Activated CD4-positive, CD25-positive, alpha-beta regulatory T cell treated with anti-CD3 and anti-CD28 coated beads, Interleukin-2, amount 50 U/mL, for 16 hours (primary cell): ENCODE measurements at places on chromosomes 1 and 21.

GRCh38 chr1:119006406-119007279, 18.5 kb upstream of the TBX15 start:
- DNase-seq = no peak

- no peak for DNase-seq
These were observed 49.6 kb upstream of the LRP8 start for GRCh38 chr1:53377438-53377841.

DNA sequence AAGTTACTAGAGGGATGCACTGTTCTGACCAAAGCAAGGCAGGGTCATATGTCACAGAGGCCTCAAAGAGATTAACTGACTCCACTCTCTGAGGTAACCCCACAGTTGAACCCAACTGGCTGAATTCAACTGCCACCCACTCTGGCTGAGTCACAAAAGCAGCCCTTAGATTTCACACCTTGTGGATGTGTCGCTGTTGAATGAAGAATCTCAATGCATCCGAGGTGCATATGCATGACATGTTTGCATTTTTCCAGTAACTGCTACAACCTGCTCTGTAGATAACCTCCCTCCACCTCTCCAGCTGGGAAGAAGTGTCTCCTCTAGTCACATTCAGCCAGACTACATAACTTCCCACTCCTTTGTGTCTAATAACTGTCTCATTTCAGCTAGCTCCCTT, 27.9 kb upstream of the KIF21B start:
- DNase-seq = no peak

- no peak for DNase-seq
These were observed 24.6 kb upstream of the NEK7 start for GRCh38 chr1:198132060-198132781.

DNA sequence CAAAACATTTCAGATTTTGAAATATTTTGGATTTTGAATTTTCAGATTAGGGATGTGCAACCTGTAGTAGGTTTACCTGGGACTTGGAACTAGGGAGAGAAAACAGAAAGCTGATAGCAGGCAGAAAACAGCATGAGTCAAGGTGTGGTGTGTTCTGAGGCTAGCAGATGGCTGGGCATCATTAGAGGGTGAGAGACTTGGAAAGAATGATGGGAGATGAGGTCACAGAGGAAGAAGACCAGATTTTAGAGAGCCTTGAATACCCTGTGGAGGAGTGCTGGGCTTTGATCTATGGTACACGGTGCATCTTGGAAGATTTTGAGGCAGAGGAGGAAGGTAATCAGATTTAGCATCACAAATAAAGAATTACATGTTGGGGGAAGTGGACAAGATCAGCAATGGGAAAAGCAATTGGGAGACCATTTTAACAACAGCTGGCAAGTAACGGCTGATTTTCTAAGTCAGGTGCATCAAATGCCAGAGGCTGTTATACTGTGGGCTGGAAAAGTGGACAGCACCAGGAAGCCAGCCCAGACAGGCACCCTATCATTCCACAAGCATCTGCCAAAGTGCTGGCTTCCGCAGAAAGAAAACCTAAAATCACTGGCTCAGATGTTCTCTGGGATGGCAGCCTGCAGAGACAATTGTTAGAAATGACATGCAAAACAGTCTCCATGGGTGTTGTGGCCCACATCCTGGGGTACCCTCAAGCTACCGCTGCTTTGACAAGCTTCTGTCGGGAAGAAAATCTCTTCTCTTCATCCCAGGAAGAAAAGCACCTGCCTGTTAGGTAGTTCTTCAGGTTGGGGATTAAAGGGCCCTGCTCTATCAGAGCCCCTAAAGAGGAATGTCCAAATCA, 30.9 kb upstream of the CAMK1G start:
- DNase-seq = no peak

- DNase-seq = no peak
These were observed 1.8 kb downstream of the PTBP2 start for GRCh38 chr1:96723377-96723776.

DNA sequence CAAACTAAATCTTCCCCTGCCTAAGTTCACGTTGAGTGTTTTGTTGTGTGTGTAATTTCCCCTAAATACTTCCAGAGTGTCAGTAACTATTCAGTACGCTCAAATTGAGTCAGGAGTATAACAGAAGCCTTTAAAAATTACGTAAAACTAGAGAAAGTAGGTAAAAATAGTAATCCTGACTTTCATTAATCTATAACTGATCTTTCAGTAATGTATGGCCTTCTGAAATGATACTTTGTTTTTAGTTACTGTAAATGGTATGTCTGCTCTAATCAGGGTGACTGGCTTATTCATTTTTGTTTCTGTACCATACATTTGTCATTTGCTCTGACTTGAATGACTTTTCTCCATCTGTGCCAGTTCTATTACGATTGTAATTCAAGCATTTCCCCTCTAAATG, 29.4 kb downstream of the MIER1 start:
- no peak for DNase-seq

GRCh38 chr21:14737922-14738321, 191.8 kb upstream of the SAMSN1 start:
- DNase-seq = peak; percentile 55

DNA sequence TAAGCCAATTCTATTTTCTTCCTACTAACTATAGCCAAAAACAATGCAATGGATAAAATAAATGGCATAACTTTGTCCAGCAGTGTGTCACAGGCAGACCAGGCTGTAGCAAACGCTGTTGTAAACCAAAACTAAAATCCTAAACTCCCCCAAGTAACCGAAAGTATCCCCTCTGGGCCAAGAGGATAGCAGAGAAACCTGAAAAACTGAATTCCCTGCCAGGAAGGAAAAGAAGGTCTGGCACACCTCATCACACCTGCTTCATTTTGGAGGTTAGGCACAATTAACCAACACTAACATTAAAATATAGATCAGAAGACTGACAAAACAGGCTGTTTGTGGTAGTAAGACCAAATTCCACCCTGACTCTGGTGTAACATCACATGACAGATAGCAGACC, 356.8 kb upstream of the C1orf87 start:
- no peak for DNase-seq

GRCh38 chr1:228697207-228698016, 37.9 kb upstream of the RHOU start:
- no peak for DNase-seq

DNA sequence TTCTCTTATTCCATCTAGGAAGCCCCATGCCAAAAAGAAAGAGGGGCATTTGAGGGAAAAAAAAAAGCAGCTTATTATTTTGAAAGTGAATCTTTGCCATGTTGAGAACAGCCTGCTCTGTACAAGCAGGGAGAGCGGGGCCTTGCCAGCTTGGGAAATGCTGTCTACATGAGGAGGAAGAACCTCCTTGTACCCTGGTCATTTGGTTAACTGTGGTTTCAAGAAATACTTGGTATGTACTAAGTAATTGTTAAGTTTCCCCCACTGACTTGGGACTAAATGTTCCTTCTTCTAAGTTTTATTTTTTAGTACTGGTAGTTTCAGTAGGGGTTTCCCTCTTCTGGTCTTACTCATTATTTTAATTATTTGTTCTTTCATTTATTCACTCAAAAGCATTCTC, 144.1 kb upstream of the HOOK1 start:
- no peak for DNase-seq

DNA sequence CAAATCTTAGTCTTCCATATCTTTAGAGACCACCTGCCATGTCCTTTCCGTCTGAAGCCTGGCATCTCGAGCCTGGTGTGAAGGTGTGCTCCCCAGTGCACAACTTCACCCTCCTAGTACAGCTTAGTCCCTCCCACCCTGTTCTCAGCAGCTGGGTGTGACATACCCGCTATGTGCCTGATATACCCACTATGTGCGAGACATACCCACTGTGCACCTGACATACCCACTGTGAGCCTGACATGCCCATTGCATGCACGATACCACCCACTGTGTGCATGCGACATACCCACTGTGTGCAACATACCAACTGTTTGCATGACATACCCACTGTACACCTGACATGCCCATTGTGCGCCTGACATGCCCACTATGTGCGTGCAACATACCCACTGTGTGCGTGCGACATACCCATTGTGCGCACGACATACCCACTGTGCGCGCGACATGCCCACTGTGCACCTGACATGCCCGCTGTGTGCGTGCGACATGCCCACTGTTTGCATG, 3.0 kb upstream of the RRP1 start:
- no peak for DNase-seq

DNA sequence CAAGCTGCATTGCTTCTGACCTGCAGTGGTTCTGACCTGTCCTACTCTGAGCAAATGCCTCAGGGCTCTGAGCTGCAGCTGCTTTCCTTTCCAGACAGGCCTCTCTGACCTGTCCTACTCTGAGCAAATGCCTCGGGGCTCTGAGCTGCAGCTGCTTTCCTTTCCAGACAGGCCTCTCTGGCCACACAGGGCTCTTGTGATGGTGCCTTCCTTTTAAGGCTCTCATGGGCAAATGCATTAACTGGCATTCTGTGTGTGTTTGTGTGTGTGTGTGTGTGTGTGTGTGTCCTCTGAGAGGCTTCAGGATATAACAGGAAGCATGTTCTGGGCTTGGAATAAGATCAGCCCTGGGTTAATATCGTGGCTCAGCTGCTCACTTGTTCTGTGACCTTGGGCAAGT, 131.3 kb downstream of the NTPCR start:
- no peak for DNase-seq

DNA sequence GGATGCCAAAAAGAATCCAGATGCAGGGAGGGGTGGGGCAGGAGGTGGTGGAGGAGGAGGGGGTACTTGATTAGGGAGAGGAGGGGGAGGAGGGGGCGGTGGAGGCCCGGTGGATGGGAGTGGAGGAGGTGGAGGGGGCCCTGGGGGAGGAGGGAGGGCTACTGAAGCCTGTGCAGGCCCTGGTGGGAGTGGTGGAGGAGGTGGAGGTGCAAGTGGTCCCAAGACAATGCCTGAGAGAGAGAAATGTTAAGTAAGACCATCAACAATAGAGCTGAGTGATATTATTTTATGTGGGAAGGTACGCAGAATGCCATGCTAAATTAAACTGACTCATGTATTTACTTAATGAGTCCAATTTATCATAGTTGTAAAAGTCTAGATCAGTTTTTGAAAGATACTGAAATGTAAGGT, 86.8 kb upstream of the LBR start:
- no peak for DNase-seq

DNA sequence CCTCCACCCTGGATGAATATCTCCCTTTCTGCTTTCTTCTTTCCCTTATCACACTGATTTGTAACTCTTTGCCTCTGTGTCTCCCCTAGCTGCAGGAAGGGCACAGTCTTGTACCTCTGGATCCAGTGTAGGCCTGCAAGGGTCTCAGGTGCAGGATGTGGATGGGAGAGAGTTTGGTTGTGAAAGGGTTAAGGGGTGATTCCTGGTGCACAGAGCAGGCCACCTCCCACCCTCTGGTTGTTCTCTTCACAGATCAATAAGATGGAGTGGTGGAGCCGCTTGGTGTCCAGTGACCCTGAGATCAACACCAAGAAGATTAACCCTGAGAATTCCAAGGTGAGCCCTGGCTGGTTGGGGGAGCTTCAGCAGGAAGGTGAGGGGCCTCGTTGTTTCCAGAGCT, 15.1 kb downstream of the KDF1 start:
- no peak for DNase-seq

DNA sequence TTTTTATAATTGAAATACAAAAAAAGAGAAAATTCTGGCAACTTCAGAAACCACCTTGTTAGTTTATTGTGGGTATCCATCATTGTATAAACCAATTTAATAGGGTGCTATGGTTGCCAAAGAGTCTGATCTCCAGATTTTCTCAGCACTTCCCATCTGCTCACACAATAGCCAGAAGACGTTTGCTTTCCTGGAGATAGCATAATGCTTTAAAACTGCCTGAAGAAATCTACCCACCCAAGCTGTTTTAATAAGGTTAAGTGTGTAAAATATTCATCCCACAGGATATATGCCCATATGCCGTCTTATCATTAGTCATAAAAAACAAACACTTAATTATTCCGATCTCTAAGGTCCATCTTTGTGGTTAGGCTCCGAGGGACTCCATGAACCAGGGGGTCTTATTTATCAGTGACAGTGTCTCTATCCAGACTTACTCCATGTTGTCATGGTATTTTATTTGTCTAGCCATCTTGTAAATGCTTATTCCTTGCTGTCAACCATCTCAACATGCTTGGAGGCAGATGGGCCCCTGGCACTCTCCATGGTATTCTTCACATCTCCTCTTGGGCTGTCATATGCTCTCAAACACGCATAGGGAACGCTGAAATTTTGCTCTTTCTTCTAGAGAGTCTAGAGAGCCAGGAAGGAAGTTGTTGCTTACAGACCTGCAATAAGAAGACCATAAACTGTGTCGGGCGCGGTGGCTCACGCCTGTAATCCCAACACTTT, 58.5 kb downstream of the MAP10 start:
- DNase-seq = no peak

- no peak for DNase-seq
These were observed 110.2 kb downstream of the CRYAA start for GRCh38 chr21:43278766-43279577.

- DNase-seq = no peak
These were observed 24.3 kb upstream of the PPP1R15B start for GRCh38 chr1:204435872-204436271.

DNA sequence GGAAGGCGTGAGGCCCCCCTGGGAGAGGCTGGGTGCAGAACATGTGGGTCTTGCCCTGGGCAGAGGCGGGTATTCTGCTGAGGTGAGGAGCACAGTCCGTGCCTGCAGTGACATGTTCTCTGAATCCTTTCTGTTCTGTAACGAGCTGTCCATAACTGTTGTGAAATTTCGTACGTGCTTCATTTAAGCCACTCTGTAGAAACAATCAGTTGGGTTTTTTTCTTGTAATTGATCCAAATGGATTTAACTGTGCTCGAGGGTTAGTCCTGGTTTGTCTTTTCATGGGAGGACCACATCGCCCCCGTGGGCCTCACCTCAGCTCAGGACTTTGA, 45.4 kb upstream of the DIP2A start:
- DNase-seq = no peak

DNA sequence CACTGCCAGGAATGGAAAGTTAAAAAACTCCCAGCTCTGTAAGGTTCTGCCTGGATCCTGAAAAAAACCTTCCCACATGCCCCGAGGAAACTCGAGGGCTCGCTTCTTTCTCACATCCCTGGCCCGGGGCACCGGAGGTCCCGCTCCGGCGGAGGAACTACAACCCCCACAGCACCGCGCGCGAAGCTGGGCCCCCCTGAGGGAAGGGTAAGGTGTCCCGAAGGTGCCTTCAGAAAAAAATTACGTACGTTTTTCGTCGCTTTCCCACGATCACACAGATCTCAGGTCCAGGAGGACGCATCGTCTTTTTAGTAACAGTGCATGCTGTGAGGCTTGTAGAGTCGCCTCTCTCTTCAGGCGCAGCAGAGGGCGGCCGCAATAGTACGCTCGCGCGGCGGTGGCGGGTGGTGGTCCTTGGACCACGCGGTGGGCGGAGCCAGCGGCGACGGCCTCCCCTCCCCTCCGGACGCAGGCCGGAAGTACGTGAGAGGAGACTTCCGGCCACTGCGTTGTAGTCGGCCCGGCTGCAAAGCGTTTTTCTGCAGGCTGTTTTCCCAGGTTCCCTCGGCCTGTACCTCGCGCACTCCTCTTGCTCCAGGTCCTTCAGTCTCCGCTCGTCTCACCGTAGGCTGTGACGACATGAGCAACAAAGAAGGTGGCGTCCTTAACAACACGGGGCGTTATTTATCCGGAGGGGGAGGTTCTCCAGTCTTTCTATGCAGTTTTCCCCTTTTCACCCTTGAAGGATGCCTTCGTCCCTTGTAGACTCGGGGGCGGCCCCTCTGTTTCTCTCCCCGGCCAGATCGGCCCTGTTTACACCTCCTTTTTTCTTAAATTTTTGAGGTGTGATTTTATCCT, at the start of gene TSNAX:
TSS of gene TSNAX (plus strand) at position 498 of the 858 bp plus-strand sequence. CDS start at position 640, 142 bp downstream.
- peak; percentile 75 for DNase-seq

- no peak for DNase-seq
These were observed 30.7 kb upstream of the ZNF362 start for GRCh38 chr1:33225586-33225985.
